ENCODE measurements at places on chromosomes 2 and 18.

- no peak for DNase-seq
Observed at GRCh38 chr2:85741833-85742455, 11.8 kb upstream of the ATOH8 start.

DNA sequence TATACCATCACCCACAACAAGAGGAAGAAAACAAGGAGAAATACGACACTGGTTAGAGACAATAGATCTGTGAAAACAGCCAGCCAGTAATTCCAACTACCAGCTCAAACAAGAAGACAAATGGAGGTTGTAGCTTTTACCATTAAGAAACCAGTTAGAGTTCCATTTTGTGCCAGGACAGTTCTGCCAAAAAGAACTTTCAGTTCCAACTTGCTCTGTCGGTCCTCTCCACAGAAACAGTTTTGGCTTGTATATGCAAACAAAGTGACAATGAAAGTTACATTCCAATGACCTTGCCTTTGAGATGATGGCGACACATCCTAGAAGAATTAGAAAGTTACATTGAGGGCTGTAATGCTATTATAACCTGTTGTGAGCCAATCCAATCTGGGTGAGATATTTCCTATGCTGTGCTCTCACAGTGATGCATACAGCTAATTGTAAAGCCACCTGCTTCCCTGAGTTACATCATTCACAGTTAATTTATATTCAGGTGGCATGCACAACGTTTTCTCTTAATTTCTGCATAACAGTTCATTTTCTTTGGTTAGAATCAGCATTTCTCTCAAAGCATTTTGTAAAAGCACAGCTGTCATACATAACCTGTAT, 1378.4 kb upstream of the PIK3C3 start:
- DNase-seq = no peak

DNA sequence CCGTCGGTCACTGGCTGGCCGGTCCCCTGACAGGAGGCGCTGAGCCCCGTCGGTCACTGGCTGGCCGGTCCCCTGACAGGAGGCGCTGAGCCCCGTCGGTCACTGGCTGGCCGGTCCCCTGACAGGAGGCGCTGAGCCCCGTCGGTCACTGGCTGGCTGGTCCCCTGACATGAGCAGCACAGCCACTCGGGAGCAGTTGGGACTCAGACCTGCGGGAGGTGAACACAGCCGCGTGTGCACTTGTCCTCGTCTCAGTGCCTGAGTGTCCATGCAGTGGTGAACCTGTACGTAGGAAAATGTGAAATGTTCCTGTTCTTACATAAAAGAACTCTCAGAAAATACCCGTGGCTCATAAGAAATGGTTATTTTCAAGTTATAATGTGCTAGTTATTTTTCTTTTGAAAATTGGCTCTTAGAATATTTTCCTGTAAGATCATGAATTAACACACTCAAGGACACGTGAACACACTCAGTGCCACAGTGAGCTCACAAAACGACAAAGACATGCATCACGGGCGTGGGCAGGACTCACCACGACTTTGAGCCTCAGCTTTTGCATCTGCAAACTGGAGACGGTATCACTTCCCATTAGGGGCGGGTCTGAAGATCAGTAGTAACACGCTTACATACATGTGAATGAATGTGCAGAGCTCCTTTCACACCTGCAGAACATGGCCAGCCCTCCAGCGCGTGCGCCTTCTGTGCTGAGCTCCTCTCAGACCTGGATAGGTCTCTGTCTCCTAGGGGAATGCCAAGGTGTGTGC, 21.1 kb upstream of the NFATC1 start:
- DNase-seq = no peak

GRCh38 chr18:13141209-13141608, 77.4 kb upstream of the LDLRAD4 start:
- DNase-seq = no peak

DNA sequence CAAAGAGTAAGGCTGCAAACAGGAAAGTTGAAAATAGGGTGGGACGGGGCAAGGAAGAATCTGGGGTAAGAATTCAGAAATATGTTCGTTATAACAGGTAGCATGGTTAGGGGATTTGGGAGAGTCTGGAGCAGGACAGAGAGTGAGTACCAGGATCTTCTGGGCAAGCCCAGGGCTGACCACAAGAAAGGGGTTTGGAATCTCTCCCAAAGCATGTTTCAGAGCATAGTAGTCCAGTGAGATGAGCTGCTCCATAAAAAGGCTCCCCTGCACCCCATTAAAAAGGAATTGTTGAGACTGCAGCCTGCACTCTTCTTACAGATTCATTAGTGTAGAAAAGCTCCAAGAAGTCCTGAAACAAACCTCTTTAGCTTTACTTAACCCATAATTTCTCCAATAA, 291.1 kb downstream of the MTX2 start:
- no peak for DNase-seq

- no peak for DNase-seq
Observed at GRCh38 chr2:234076451-234076850, 25.9 kb downstream of the SPP2 start.

DNA sequence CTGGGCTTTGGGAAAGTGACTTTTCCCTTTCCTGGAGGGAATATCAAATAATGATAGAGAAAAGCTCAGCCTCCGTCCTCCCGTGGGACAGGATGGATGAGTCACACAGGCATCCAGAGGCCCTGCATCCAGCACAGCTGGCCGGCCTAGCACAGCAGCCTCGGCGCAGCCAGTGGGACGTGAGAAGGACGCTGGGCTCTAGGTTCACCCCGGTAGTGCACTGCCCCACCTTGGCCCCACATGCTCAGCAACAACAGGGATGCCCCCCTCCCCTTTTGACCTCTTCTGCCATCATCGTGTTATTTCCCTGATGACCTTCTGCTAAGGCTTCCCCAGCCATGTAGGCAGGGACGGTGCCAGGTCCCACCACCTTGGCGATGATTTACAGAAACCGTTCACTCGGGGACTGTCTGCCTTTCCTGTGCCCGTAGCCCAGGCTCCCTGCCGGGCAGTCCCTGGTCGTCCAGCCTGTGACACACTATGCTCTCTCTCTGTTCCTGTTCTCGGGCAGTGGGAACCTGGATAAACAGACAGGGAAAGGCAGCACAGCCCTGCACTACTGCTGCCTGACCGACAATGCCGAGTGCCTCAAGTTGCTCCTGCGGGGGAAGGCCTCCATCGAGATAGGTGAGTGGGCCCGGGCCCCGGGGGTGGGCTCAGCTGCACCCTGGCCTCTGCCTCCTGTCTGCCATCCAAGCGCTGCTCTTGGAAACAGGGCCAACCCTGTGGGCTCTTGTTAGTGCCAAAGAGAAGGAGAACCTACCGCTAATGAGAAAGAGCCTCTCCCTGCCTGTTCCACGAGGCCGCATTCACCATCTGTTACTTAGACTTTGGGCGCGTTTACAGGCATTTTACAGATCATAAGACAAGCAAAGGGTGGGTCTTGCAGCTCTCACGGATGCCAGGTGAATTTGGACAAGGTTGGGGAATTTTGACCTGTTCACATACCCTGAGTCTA, 44.6 kb downstream of the ITGB1BP1 start:
- no peak for DNase-seq

DNA sequence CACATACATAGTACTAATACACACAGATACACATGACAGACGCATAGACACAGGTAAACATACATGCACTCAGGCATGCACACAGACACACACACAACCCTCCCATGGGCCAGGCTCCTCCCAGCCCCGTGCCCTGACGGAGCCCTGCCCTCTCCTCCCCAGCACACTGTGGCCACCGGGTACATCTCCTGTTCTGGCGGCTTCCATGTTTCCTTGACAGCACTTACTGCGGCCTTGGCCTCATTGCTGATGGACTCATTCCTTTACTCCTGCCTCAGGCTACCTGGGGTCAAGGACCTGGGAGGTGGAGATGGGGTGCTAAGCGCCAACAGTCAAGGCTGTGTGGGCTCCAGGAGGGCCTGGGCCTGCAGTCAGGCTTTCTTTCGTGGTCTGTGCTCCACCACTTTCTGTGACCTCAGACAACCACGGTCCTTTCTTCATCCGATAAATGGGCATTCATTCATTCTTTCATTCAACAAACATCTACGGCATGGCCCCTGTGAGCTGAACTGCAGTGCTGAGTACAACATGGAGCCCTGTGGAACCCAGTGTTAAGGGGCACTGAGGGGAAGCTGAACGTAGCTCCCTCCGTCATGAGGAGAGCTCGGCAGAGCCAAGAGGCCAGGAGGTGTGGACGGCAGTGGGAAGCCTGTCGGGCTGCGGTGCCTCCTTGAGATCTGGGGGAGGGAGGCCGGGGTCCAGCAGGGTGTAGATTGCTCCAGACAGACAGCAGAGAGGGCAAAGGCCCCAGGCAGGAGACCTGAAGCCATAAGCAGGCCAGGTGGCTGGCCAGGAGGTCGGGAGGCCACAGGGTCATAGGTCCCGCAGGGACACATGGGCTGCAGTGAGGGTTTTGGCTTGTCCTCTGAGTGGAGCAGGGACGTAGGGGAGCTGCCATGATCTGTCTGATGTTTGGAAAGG, 190.4 kb upstream of the HDAC4 start:
- no peak for DNase-seq

DNA sequence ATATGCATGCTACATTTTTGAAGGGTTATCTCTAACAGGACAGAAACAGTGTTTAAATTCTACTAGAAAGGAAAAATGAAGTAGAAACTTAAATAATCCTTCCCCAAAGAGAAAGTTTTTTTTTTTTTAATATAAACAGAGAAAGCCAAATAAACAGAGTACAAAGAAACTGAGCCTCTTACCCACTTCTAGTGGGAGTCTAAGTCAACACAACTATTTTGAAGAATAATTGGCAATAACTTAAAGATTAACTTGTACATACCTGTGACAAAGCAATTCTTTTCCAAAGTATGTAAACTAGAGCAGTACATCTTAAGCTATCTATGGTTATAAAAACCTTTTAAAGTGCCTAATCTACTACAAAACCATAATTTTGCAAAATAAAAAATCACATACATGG, 224.7 kb downstream of the KCNH7 start:
- DNase-seq = no peak

DNA sequence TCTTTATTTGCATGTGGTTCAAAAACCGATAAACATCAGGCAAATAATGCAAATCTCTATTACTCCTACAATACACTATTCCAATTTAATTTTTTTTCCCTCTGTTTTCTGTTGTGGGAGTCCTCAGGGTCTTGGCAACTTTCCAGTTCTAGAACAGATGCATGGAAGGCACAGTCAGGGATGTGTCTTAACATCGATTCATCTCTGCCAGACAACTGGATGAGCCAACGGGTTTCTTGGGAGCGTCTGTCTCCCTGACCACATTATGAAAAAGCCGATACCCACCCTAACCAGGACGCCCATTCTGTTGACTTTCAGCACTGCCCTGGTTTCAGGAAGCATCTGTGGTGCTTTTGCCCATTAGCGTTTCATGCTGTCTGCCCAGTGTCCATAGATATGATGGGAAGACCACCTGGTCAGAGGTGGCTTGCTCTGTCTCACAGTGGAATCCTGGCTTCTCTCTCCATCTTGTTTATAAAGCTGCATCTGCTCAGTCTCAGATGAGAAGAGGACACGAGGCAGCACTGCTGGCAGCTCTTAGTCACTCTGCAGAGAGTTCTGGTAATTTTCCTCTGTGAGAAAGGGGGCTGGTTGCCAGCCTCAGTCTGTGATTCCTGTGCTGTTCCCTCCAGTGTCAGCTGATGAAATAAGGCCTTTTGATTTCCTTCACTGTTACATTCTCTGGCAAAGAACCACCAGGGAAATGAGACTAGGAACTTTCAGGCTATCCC, 57.9 kb upstream of the KCNE4 start:
- DNase-seq = no peak

GRCh38 chr2:158966312-158966711, 2.1 kb upstream of the TANC1 start:
- DNase-seq = no peak

- DNase-seq = no peak
Observed at GRCh38 chr18:50606609-50607008, 46.7 kb downstream of the MAPK4 start.
